Pancreas (tissue), 10 donors: ENCODE measurements at places on chromosomes 6 and 20. TPM values are rescaled to one million over a fixed set of nuclear protein-coding genes. Genes with fewer than 3 reads are reported as not detected.

DNA sequence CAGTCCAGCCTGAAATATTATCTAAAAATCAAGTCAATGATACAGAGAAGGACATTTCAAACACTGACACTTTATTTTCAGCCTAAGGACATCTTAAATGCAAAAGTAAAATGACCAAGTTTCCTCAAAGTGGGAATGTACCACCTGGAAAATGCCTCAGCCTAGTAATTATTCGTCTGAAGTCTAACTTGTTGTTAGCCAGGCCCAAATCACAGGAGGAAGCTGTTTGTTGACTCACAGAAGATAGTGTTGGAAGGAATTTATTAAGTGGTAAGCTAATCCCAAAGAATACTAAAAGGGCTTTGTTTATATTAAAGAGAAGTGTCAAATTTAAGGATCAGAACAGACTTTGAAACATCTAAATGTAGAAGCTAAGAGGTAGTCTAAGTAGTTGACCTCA is 2.5 kb downstream of the PDE7B start:
- H3K36me3 ChIP-seq = no peaks in the 10 kb centered on the region
- H3K27ac ChIP-seq = no peak overlapping the region
- no peak overlapping the region for H3K4me3 ChIP-seq

DNA sequence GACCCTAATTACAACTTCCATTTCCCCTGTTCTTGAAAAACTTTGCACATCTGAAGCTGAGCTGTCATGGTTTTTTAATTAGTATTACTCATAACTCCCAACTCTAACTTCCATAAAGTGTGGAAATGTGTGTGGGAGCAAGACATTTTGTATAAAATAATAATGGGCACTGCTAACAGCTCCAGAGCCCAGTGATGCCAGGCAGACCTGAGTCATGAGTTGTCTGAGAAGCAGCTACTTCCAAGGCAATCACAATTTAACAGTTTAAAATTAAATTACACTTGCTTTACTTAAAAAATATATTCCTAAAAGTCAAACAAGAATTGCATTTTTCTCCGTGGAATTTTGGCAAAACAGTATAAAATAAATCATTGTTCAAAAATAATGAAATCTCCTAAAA is 6.4 kb downstream of the SLC2A12 start:
- no peak overlapping the region for H3K4me3 ChIP-seq
- H3K27ac ChIP-seq = no peak overlapping the region
- DNase-seq = no peak
- H3K36me3 ChIP-seq = no peaks in the 10 kb centered on the region
- no peaks in the 10 kb centered on the region for H3K27me3 ChIP-seq
- no peaks in the 10 kb centered on the region for H3K4me1 ChIP-seq

DNA sequence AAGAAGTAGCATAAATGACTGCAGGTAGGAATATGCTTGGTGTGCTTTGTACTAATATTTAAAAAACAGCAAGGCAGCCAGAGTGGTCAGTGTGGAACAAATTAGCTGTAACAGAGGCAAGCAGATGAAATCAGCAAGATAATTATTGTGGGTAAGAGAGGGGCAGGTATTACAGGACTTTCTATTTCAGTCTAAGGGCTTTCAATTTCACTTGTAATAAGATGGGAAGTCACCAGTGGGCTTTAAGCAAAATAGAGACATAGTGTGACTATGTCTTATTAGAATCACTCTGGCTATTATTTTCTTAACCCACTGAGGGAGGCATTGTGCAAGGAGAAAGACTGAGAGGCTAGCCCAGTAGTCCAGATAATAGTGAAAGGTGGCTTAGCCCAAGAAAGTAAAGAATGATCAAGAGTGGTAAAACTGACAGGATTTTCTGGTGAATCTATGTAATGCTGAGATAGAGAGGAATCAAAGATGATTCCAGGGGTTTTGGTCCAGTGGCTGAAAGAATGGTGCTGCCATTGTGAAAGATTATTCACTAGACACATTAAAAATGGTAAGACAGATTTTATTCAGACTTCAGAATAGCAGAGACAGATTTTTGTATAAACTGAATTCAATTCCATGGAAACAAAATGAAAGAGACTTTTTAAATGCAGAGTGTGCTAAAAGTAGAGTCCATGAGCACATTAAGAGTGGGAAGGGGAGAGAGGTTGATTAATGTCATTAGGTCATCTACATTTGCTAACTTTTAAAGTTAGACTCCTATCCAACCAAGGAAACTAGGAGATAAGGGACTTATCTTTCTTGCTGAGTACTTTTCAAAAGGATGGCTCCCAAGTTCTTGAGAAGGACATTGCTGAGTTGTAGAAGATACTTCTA is 1136.0 kb downstream of the HACE1 start:
- no peak for DNase-seq
- no peaks in the 10 kb centered on the region for H3K4me1 ChIP-seq
- no peaks in the 10 kb centered on the region for H3K27me3 ChIP-seq
- no peaks in the 10 kb centered on the region for H3K36me3 ChIP-seq
- H3K27ac ChIP-seq = no peak overlapping the region

The SNAP25 gene
- 8.4 TPM for total RNA-seq

DNA sequence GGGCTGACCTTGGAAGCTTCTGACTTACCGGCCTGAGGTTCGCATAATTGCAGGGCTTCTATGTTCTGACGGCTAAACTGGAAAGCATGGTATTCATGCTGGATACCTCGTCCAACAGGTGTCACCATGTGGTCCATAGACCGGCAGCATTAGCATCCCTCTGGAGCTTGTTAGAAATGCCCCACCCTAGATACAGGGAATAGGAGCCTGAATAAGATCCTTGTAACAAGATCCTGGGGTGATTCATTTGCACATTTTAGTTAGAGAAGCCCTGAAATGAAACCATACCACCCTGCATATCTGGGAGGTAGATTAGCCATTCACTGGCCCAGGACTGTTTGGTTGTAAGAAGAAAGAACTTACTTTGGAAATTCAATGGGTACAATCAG is 77.7 kb downstream of the TMEM170B start:
- no peaks in the 10 kb centered on the region for H3K4me1 ChIP-seq
- H3K27me3 ChIP-seq = no peaks in the 10 kb centered on the region
- no peaks in the 10 kb centered on the region for H3K36me3 ChIP-seq
- no peak overlapping the region for H3K4me3 ChIP-seq
- no peak for DNase-seq

DNA sequence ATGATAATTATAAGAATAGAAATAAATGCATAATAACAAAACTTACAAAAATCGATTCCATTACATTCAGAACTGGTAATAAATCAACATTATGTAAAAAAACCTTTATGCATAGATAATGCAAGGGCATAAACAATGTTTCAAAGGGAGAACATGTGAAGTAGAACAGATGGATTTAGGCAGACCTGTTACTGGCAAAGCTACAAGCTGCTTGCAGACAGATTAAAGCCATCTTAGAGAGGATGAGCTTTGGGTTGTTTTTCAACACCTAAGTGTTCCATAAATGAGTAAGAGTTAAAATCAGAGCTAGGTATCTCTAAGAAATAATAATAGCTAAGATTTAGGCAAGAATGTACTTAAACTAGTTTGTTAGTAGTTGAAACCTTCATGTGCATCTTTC is 37.2 kb downstream of the SNAP25 start:
- no peaks in the 10 kb centered on the region for H3K4me1 ChIP-seq
- H3K27ac ChIP-seq = no peak overlapping the region
- H3K36me3 ChIP-seq = no peaks in the 10 kb centered on the region
- no peak for DNase-seq

- H3K27ac ChIP-seq = no peak overlapping the region
- no peaks in the 10 kb centered on the region for H3K27me3 ChIP-seq
- no peak overlapping the region for H3K4me3 ChIP-seq
- no peaks in the 10 kb centered on the region for H3K36me3 ChIP-seq
- no peak for DNase-seq
- no peaks in the 10 kb centered on the region for H3K4me1 ChIP-seq
These were observed 59.2 kb upstream of the THBS2 start for GRCh38 chr6:169312658-169313346.

DNA sequence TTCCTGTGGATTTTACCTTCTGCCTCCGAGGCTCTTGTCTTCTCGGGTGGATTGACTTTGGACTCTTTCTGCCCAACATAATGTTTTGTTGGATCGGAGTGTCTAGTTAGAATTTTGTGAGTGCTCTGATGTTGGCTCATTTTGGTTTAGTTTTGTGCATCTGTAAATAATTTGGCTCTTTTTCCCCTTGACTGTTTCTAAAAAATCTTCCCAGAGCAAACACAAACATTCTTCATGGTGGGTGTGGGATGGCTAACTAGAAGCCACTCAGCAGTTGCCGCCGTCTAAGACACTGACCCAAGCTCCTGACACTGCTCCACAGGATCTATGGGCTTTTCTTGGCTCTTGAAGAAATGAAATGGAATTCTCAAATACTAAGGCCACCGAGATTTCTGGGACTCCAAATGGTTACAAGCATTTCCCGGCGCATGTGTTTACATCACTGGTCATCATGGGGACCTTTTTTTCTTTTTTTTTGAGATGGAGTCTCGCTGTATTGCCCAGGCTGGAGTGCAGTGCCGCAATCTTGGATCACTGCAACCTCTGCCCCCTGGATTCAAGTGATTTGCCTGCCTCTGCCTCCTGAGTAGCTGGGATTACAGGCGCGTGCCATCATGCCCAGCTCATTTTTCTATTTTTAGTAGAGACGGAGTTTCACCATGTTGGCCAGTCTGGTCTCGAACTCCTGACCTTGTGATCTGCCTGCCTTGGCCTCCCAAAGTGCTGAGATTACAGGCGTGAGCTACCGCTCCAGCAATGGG is 92.0 kb upstream of the FRMD1 start:
- H3K27me3 ChIP-seq = no peaks in the 10 kb centered on the region
- no peaks in the 10 kb centered on the region for H3K36me3 ChIP-seq
- no peak overlapping the region for H3K27ac ChIP-seq
- H3K4me3 ChIP-seq = no peak overlapping the region
- no peak for DNase-seq

The TMX4 gene
- 17.3 TPM for total RNA-seq

- H3K4me3 ChIP-seq = no peak overlapping the region
- DNase-seq = no peak
- no peaks in the 10 kb centered on the region for H3K27me3 ChIP-seq
- H3K36me3 ChIP-seq = no peaks in the 10 kb centered on the region
- no peaks in the 10 kb centered on the region for H3K4me1 ChIP-seq
- H3K27ac ChIP-seq = no peak overlapping the region
These were observed 415.8 kb downstream of the PREX1 start for GRCh38 chr20:48411919-48412522.

- no peaks in the 10 kb centered on the region for H3K36me3 ChIP-seq
- H3K4me1 ChIP-seq = no peaks in the 10 kb centered on the region
- DNase-seq = no peak
- H3K27me3 ChIP-seq = no peaks in the 10 kb centered on the region
These were observed 3.3 kb upstream of the PACSIN1 start for GRCh38 chr6:34462551-34462971.

DNA sequence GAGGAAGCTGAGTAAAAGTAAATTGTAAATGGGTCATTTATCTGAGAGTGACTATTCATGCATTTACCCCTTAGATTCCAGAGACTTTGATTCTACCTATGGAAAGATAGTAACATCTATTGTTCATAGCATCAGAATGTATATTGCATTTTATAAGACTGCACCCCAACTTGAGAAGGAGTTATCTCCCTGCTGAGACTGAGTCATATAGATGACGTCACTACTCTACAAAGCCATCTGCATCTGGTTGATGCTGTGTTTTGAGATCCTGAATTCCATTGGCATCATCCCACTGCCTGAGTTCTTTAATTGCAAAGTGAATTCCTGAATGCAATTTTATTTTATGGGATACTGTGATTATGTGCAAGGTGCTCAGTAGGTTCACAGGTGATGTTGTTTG is 444.0 kb upstream of the SLC35B3 start:
- no peaks in the 10 kb centered on the region for H3K27me3 ChIP-seq
- no peak for DNase-seq
- H3K27ac ChIP-seq = no peak overlapping the region
- no peak overlapping the region for H3K4me3 ChIP-seq
- no peaks in the 10 kb centered on the region for H3K4me1 ChIP-seq
- H3K36me3 ChIP-seq = no peaks in the 10 kb centered on the region

GRCh38 chr6:127877231-127877630 is 23.6 kb downstream of the THEMIS start:
- H3K27ac ChIP-seq = no peak overlapping the region
- DNase-seq = no peak
- no peak overlapping the region for H3K4me3 ChIP-seq
- H3K27me3 ChIP-seq = no peaks in the 10 kb centered on the region
- H3K36me3 ChIP-seq = no peaks in the 10 kb centered on the region
- H3K4me1 ChIP-seq = no peaks in the 10 kb centered on the region

- no peaks in the 10 kb centered on the region for H3K4me1 ChIP-seq
- H3K27ac ChIP-seq = peak overlapping the region; percentile 3
- H3K4me3 ChIP-seq = no peak overlapping the region
These were observed 31.2 kb downstream of the TGM2 start for GRCh38 chr20:38133680-38134426.

The WFDC12 gene
- not detected for total RNA-seq

DNA sequence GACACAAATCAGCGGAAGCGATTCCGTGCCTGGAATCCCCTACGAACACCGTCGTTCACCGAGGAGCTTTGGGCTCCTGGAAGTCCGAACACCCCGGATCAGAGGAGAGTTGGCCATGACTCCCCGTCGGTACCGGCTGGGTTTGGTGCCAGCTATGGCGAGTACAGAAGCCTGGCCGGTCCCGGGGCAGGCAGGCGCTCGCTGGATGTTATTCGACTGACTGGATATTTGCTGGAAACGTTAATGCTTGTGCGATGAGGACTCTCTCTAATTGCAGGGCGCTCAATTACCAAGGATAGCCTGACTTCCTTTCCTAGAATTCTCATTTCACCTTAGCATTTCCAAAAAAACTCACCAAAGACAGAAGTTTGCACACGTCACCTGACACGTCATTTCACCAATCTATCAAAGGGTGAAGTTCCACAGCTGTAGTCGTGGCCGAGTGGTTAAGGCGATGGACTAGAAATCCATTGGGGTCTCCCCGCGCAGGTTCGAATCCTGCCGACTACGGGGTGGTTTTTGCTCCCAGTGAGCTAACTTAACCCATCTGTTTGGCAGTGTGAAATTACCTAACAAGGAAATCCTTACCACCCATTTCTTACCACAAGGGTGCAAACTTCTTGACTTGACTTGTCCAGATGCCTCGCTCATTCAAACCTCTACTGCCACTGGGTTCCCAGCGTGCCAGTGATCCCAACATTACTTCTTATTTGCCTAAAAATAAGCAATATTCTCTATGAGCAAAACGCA is 22.7 kb upstream of the ZNF184 start:
- H3K4me3 ChIP-seq = no peak overlapping the region
- H3K4me1 ChIP-seq = no peaks in the 10 kb centered on the region
- H3K36me3 ChIP-seq = no peaks in the 10 kb centered on the region
- peak; percentile 27 for DNase-seq

- no peak overlapping the region for H3K4me3 ChIP-seq
- DNase-seq = no peak
- H3K36me3 ChIP-seq = no peaks in the 10 kb centered on the region
- no peaks in the 10 kb centered on the region for H3K4me1 ChIP-seq
- no peak overlapping the region for H3K27ac ChIP-seq
These were observed 15.4 kb downstream of the UNC93A start for GRCh38 chr6:167306401-167306998.

DNA sequence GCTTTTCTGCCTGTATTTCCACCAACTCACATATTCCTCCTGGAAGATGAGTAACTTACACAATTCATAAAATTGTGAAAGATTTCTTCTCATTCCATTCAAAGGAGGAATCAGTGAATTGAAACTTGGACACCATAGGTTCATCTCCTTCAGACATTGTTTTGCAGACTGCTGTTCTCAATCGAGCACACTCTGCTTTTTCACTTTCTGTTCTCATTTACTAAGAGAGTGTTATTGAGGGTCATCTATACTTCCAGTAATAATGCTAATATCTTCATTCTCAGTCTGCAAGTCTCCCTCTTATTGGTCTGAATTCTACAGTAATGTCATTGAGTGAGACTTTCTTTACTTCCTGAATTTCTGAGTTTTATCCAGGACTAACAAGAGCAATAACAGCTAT is 67.5 kb upstream of the FUT9 start:
- DNase-seq = no peak
- H3K27ac ChIP-seq = no peak overlapping the region
- H3K4me1 ChIP-seq = no peaks in the 10 kb centered on the region
- H3K4me3 ChIP-seq = no peak overlapping the region
- H3K36me3 ChIP-seq = no peaks in the 10 kb centered on the region
